ENCODE measurements at places on chromosomes 2 and 18. TPM values are rescaled to one million over a fixed set of nuclear protein-coding genes. Genes with fewer than 3 reads are reported as not detected.

DNA sequence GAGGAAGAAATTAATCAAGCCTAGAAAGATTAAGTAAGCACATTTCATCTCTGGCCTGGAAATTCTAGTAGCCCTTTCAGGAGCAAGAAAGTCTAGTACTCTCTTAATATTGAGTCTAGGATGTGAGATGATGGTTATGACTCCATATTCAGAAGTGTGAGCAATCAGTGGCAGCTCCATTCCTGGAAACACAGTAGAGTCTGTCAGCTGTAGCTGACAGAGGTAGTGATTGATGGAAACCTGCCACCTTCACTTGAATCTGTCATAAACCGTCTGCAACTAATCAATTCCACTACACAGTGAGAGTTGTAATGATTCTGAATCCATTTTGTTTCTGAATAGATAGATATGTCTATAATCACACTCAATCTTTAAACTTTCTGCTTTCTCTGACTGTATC is 635.1 kb downstream of the IRS1 start:
- DNase-seq, result no peak
- no peaks in the 10 kb centered on the region for H3K27me3 ChIP-seq
- H3K27ac ChIP-seq, result no peak overlapping the region
- H3K36me3 ChIP-seq, result no peaks in the 10 kb centered on the region

GRCh38 chr2:191363267-191363666 is 118.1 kb downstream of the MYO1B start:
- H3K27ac ChIP-seq, result no peak overlapping the region
- H3K36me3 ChIP-seq, result no peaks in the 10 kb centered on the region
- no peaks in the 10 kb centered on the region for H3K27me3 ChIP-seq
- no peak overlapping the region for H3K4me3 ChIP-seq
- no peak for DNase-seq
- H3K4me1 ChIP-seq, result no peaks in the 10 kb centered on the region

- H3K36me3 ChIP-seq, result peaks cover 11% of the 10 kb centered on the region
- peaks cover 16% of the 10 kb centered on the region for H3K4me1 ChIP-seq
- DNase-seq, result no peak
- H3K4me3 ChIP-seq, result no peak overlapping the region
- no peak overlapping the region for H3K27ac ChIP-seq
- peaks cover 21% of the 10 kb centered on the region for H3K27me3 ChIP-seq
These were observed 93.4 kb upstream of the TLK1 start for GRCh38 chr2:171253900-171254650.

- no peak overlapping the region for H3K27ac ChIP-seq
- no peaks in the 10 kb centered on the region for H3K27me3 ChIP-seq
- H3K36me3 ChIP-seq, result peaks cover 4% of the 10 kb centered on the region
- no peak for DNase-seq
- H3K4me1 ChIP-seq, result peaks cover 1% of the 10 kb centered on the region
- no peak overlapping the region for H3K4me3 ChIP-seq
These were observed 557.5 kb downstream of the ARHGAP15 start for GRCh38 chr2:143686585-143687164.

DNA sequence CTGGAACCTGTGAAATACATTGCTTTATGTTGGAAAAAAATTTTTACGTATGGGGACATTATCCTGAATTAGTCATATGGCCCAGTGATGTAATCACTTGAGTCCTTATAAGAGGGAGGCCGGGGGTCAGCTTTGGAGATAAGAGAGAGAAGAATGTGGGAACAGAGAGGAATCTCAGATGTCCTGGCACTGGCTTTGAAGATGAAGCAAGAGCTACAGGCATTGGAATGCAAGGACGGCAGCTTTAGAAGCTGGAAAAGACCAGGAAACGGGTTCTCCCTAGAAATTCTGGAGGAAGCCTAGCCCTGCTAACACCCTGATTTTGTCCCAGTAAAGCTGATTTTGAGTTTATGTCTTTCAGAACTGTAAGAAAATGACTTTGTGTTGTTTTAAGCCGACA is 1129.9 kb upstream of the GYPC start:
- no peaks in the 10 kb centered on the region for H3K27me3 ChIP-seq
- H3K4me1 ChIP-seq, result no peaks in the 10 kb centered on the region
- no peaks in the 10 kb centered on the region for H3K36me3 ChIP-seq
- no peak for DNase-seq
- H3K4me3 ChIP-seq, result no peak overlapping the region

DNA sequence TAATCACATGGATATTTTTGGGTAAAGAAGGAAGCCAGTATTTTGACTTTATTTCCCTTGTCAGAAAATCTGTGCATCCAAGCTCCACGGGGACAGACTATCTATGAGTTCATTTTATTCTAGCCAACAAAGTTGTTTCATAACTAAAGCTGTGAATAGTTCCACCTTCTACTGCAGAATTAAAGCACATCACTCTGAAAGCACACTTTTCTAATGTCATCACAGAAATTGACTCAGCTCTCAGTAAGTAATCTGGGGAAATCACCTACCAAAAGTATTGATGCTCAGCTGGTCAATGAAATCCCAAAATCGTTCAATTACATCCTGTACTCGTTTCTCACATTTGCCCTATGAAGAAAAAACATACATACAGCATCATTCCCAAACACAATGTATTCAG is 19.1 kb downstream of the IAH1 start:
- H3K4me3 ChIP-seq, result no peak overlapping the region
- no peak overlapping the region for H3K27ac ChIP-seq
- no peaks in the 10 kb centered on the region for H3K27me3 ChIP-seq
- DNase-seq, result no peak

- peaks cover 54% of the 10 kb centered on the region for H3K27me3 ChIP-seq
- H3K4me3 ChIP-seq, result no peak overlapping the region
- no peaks in the 10 kb centered on the region for H3K36me3 ChIP-seq
These were observed 3.5 kb upstream of the KLHL29 start for GRCh38 chr2:23381485-23381884.

GRCh38 chr2:11077411-11077810 is 77.9 kb upstream of the SLC66A3 start:
- H3K4me1 ChIP-seq, result peaks cover 10% of the 10 kb centered on the region
- no peaks in the 10 kb centered on the region for H3K36me3 ChIP-seq
- H3K27me3 ChIP-seq, result peaks cover 15% of the 10 kb centered on the region
- no peak overlapping the region for H3K4me3 ChIP-seq
- H3K27ac ChIP-seq, result no peak overlapping the region

GRCh38 chr2:117359266-117359914 is 455.1 kb upstream of the DDX18 start:
- H3K27ac ChIP-seq, result no peak overlapping the region
- no peaks in the 10 kb centered on the region for H3K27me3 ChIP-seq
- H3K4me1 ChIP-seq, result no peaks in the 10 kb centered on the region
- H3K4me3 ChIP-seq, result no peak overlapping the region

DNA sequence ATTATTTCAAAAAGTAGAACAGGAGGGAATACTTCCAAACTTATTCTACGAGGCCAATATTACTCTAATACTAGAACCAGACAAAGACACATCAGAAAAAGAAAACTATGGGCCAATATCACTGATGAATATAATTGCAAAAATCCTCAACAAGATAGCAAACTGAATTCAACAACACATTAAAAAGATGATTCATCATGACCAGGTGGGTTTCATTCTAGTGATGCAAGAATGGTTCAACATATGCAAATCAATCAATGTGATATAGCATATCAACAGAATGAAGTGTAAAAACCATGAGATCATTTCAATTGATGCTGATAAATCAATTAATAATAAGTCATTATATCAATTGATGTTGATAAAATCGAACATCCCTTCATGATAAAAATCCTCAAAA is 22.4 kb upstream of the EML6 start:
- H3K4me1 ChIP-seq, result peaks cover 7% of the 10 kb centered on the region
- DNase-seq, result no peak
- no peak overlapping the region for H3K4me3 ChIP-seq
- peaks cover 48% of the 10 kb centered on the region for H3K27me3 ChIP-seq
- H3K27ac ChIP-seq, result no peak overlapping the region

The DYSF gene
- total RNA-seq, result 0.05 TPM

The ASB18 gene
- not detected for total RNA-seq

The LRRC30 gene
- total RNA-seq, result not detected

The CLEC4F gene
- not detected for total RNA-seq
